ENCODE measurements at places on chromosomes 7 and 10.
A peak's percentile ranks its signal among the peaks of the same experiment; 100 is the strongest.

GRCh38 chr10:69468751-69469089 is 17.5 kb downstream of the TSPAN15 start:
- no peak for DNase-seq

DNA sequence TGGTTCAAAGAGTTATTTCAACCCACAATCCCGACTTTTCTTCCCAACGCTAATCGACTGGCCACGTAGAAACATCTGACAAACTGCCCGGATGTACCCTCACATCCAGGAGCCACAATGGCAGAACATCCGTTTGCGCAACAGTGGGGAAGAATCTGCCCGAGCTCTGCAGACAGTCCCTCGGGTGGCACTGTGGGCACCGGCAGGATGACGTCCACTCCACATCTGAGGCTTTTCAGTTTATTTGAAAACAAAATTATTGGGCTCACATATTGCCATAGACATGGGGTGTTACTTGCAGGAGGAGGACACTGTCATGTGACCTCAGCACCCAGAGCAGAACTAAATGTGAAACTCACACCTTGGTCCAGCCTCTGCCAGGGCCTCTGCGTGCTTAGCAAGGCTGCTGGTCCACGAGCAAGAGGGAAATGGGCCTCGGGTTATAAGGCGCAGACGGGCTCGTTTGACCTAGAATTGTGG is 84.1 kb downstream of the MKI67 start:
- no peak for DNase-seq

DNA sequence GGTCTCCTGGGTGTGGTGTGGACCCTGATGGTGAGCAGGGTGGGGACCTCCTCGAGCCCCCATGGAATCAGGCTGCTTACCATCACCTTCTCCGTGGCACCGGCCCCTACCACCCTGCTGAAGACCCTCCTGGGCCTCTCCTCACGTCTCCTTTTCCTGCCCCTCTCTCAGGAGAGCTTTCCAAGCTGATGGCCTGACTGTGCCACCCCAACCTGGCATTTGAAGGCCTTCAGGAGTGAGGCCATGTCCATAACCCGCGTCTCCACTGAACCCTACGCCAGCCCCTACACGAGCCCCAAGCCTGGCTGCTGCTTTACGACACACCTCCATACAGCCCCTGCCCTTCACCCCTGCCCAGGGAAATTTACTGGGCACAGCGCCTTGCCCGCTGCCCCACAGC is 55.4 kb downstream of the ZRANB1 start:
- no peak for DNase-seq

DNA sequence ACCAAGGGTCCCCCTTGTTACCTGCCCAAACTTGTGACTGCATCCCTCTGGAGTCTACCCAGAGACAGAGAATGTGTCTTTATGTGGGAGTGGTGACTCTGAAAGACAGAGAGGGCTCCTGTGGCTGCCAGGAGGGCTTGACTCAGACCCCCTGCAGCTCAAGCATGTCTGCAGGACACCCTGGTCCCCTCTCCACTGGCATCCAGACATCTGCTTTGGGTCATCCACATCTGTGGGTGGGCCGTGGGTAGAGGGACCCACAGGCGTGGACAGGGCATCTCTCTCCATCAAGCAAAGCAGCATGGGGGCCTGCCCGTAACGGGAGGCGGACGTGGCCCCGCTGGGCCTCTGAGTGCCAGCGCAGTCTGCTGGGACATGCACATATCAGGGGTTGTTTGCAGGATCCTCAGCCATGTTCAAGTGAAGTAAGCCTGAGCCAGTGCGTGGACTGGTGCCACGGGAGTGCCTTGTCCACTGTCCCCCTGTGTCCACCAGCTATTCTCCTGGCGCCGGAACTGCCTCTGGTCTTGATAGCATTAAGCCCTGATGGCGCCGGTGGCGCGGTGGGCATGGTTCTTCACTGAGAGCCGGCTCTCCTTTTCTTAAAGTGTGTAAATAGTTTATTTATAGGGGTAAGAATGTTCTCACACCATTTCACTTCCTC is 19.4 kb upstream of the SH2D4B start:
- DNase-seq = no peak

DNA sequence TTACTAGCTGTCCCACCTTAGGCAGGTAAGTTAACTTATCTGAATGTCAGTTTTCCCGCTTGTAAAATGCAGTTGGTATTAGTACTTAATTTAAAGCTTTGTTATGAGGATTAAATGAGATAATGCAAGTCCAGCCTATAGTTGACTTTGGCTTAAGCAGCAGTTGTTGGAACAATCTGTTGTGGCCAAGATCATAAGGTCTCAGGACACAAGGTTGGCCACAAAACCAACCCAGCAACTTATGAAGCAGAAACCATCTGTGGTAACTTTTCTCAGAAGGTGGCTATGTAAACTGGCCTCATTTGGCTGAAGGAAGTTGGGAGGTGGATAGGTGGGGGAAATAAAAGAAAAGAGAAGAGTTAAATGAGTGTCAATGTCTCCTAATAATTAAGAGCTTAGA is 29.4 kb downstream of the ENTPD1 start:
- DNase-seq = no peak

DNA sequence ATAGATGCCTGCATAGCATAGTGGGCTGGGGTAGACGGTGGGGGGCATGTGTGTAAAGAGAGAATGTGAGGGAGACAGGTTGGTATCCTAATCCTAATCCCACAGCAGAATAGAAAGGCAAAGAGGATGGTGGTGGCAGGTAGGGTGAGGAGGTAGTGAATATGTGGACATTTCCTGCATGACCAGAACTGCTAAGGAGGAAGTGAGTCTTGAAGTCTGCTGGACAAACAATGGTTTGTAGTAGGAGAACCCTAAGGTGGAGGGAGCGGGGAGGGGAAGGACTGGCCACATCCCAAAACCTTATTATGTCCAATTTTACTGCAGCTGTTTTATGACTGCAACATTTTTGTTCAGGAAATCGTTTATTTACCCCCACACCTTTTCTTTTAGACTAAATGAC is 279.7 kb downstream of the AUTS2 start:
- DNase-seq = no peak

- DNase-seq = peak; percentile 32
These were observed 14.6 kb downstream of the VOPP1 start for GRCh38 chr7:55557666-55558188.

DNA sequence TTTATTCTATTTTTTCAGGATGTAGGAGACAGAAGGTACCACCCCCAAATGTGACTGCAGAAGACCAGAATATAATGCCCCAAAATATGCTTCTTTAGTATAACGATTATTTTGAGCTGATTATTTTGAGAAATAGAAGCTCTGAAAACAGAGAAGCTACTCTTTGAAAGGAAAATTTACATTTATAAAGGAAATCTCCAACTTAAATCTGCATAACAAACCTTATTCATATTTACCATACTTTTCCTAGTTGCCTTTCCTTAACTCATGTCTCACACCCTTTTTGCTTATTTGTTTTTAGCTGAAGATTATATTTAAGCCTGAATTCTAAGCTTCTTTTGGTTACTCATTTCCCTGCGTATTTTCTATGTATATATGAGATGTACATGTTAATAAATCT is 127.1 kb upstream of the THSD7A start:
- DNase-seq = no peak

DNA sequence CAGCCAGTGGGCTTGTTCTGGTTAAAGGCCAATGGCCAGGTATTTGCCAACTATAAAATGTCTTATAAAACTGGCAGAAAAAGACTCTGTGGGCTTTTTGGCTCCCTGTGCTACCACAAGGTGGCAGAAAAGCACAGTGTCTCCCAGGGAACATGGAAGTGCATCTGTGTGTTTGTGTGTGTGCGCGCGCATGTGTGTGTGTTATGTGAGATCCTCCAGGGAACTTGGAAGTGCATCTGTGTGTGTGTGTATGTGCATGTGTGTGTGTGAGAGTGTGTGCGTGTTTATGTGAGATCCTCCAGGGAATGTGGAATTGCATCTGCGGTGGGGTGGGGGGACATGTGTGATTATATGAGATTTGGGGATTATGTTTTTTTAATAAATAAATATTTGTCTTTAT is 30.2 kb upstream of the ABI1 start:
- DNase-seq = peak; percentile 36

DNA sequence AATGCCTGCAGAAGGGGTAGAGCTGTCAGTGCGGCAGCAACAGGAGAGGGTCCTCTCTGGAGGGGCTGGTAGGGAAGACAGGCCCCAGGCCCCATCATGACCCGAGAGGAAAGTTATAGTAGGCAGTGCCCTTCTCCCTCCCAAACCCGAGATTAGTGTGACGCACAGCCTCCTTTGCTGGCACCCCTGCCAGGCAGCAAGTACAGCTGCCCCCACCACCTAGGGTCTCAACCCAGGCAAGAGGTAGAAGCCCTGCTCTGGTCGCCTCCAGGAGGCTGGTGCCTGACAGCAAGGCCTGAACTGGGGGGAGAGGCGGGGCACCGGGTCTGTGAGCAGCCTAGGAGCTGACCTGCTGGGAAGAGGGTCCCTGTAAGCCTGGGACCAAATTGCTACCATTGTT is 15.5 kb downstream of the LOXL4 start:
- no peak for DNase-seq

- DNase-seq = no peak
These were observed 98.3 kb downstream of the PDGFA start for GRCh38 chr7:421136-421991.

GRCh38 chr10:28836435-28836743 is 159.1 kb downstream of the BAMBI start:
- DNase-seq = no peak

- DNase-seq = no peak
These were observed 87.8 kb downstream of the DYNC2I1 start for GRCh38 chr7:158944195-158944594.
